RWPE2 (cell line): ENCODE measurements at places on chromosomes 1 and 21.

DNA sequence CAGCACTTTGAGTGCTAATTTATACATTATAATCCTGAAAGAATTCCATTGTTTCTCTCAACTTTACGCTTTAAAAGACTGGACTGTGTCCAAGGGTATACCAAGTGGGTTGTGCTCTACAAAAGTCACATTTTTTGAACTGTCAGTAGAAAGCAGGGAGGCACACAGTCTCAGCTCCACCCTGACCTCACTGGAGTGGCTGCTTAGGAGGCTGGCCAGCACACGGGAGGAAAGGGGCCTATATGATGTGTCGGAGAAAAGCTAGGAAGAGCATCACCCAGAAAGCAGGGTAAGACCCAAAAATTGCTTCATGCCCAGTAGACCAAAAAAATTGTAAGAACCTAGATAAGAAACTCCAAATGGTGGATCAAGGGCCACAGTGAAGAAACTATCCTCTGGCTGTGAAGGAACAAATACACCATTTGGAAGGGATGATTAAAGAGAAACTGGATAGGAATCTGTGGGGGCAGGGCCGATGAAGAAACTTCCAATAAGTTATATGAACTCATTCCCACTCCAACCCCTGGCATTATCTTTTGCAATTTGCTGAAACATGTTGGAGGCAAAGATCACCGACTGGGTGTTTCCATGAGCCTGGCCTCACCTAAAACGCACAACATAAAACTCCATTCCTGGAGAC is 1.9 kb downstream of the S100A10 start:
- no peaks in the 10 kb centered on the region for H3K27me3 ChIP-seq
- H3K4me3 ChIP-seq = peak overlapping the region; percentile 94
- DNase-seq = no peak
- peak overlapping the region; percentile 100 for H3K27ac ChIP-seq
- H3K36me3 ChIP-seq = peaks cover 57% of the 10 kb centered on the region

DNA sequence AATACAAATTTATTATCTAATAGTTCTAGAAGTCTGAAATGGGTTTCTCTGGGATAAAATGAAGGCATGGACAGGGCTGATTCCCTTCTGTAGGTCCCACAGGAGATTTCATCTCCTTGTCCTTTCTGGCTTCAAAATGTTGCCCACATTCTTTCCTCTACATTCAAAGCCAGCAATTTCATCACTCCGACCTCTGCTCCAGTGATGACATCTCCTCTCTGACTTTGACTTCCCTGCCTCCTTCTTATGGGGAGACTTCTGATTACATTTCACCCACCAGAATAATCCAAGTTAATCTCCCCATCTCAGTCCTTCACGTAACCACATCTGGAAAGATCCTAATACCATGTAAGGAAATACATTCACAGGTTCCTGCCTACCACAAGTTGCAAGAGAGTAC is 358.0 kb upstream of the C1orf87 start:
- no peak overlapping the region for H3K4me3 ChIP-seq
- H3K27ac ChIP-seq = no peak overlapping the region
- H3K36me3 ChIP-seq = no peaks in the 10 kb centered on the region
- H3K4me1 ChIP-seq = no peaks in the 10 kb centered on the region
- no peaks in the 10 kb centered on the region for H3K27me3 ChIP-seq

DNA sequence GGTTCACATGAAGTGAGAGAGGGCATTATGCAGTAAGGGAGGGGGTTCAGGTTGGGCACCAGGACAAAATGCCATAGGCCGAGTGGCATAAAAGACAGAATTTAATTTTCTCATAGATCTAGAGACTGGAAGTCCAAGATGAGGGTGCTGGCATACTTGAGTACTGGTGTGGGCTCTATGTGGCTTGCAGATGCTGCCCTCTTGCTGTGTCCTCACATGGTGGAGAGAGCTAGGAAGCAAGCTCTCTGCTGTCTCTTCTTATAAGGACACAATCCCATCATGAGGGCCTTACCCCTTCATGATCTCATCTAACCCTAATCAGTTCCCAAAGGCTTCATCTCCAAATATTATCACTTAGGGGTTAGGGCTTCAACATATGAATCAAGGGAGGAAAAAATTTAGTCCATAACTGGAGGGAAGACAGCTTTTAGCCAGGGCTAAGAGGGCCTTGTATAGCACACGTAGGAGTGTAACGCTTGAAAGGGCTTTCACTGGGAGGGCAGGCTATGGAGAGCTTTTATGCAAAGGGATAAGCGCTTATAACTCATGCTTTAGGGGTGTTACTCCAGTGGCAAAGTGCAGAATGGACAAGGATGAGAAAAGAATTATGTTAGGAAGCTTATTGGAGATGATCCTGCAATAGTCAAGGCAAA is 64.5 kb downstream of the PLPPR5 start:
- DNase-seq = no peak
- no peak overlapping the region for H3K4me3 ChIP-seq
- no peak overlapping the region for H3K27ac ChIP-seq

GRCh38 chr1:108644984-108645383 is 15.9 kb downstream of the HENMT1 start:
- H3K27me3 ChIP-seq = no peaks in the 10 kb centered on the region
- no peaks in the 10 kb centered on the region for H3K36me3 ChIP-seq
- H3K4me1 ChIP-seq = peaks cover 3% of the 10 kb centered on the region
- no peak overlapping the region for H3K27ac ChIP-seq
- no peak overlapping the region for H3K4me3 ChIP-seq

- no peaks in the 10 kb centered on the region for H3K36me3 ChIP-seq
- H3K27ac ChIP-seq = no peak overlapping the region
- no peak overlapping the region for H3K4me3 ChIP-seq
- no peaks in the 10 kb centered on the region for H3K27me3 ChIP-seq
Measured at GRCh38 chr1:232635778-232636356, 5.9 kb upstream of the SIPA1L2 start.

- H3K27me3 ChIP-seq = no peaks in the 10 kb centered on the region
- H3K36me3 ChIP-seq = no peaks in the 10 kb centered on the region
- no peak overlapping the region for H3K4me3 ChIP-seq
- no peak overlapping the region for H3K27ac ChIP-seq
Measured at GRCh38 chr1:95532335-95532734, 298.3 kb downstream of the RWDD3 start.

DNA sequence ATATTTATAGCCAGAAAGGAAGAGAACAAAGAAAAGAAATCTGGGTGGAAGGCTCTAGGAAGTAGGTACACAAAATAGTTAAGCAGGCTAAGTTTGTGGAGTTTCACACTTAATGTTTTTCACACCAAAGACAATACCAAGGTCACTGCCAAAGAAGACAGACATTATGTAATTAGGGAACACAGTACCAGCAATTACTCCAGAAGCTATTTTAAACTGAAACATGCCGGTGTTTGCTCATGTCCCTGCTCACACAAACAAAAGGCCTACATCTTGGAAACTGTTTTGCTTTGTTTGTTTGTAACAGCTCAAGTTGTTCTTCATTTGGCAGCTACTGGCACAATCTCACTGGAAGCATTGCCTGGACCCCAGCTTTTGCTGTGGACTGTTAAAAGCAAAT is 88.5 kb upstream of the DAB1 start:
- no peak overlapping the region for H3K4me3 ChIP-seq
- DNase-seq = no peak
- peaks cover 16% of the 10 kb centered on the region for H3K27me3 ChIP-seq
- H3K27ac ChIP-seq = no peak overlapping the region
- H3K36me3 ChIP-seq = no peaks in the 10 kb centered on the region

GRCh38 chr1:179996099-179996498 is 41.5 kb downstream of the CEP350 start:
- H3K27me3 ChIP-seq = no peaks in the 10 kb centered on the region
- H3K27ac ChIP-seq = no peak overlapping the region
- no peaks in the 10 kb centered on the region for H3K4me1 ChIP-seq
- no peak for DNase-seq
- H3K36me3 ChIP-seq = peaks cover 50% of the 10 kb centered on the region

DNA sequence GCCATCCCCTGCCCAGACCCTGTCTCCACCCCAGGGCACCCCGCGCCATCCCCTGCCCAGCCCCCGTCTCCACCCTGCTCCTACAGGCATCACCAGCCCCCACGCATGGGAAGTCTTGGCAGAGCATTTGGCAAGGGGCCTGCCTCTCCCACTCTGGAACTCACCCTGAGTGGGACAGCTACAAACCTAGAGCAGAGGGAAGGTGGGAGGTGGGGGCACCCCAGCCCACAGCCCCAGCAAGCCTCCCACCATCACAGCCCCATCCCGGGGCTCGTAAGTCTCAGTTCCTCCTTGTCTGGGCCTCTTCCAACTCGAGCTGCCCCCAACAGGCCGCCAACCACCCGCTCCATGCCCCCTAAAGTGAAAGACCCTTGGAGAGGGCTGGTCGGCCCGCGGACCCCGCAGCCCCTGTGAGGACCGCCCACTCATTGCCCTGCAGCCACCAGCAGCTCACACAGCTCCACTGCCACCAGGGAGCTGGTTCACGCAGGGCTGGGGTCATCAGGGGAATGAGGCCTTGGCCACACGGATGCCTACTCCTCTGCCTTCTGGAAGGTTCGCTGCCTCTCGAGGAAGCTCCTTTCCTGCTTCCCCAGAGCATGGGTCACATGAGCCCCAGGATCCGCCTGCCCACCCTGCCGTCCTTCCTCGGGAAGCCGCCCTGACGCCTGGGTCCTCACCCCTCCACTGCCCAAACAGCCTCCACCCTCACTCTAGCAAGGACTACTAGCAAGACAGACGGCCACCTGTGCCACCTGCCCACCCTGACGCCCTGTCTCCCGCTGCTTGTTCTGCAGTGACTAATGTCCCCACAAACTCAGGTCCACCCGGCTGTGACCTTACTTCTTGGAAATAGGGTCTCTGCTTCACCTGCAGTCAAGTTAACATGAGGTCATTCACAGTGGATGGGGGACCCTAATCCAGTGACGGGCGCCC is 14.4 kb downstream of the MEGF6 start:
- H3K4me1 ChIP-seq = no peaks in the 10 kb centered on the region
- no peaks in the 10 kb centered on the region for H3K27me3 ChIP-seq
- no peak overlapping the region for H3K4me3 ChIP-seq
- no peak for DNase-seq
- H3K36me3 ChIP-seq = no peaks in the 10 kb centered on the region
- H3K27ac ChIP-seq = no peak overlapping the region

- DNase-seq = no peak
- no peaks in the 10 kb centered on the region for H3K4me1 ChIP-seq
- H3K27me3 ChIP-seq = no peaks in the 10 kb centered on the region
- H3K27ac ChIP-seq = no peak overlapping the region
Measured at GRCh38 chr1:12078938-12079861, 16.1 kb downstream of the TNFRSF8 start.

GRCh38 chr1:214569357-214570004 is 18.1 kb upstream of the PTPN14 start:
- no peaks in the 10 kb centered on the region for H3K36me3 ChIP-seq
- H3K4me1 ChIP-seq = peaks cover 62% of the 10 kb centered on the region
- H3K27me3 ChIP-seq = no peaks in the 10 kb centered on the region
- DNase-seq = no peak
- H3K4me3 ChIP-seq = no peak overlapping the region
- H3K27ac ChIP-seq = peak overlapping the region; percentile 93

- H3K4me1 ChIP-seq = no peaks in the 10 kb centered on the region
- no peaks in the 10 kb centered on the region for H3K36me3 ChIP-seq
- DNase-seq = no peak
Measured at GRCh38 chr1:145730900-145731299, 11.6 kb downstream of the CD160 start.

GRCh38 chr1:15303935-15304334 is 56.9 kb downstream of the FHAD1 start:
- no peaks in the 10 kb centered on the region for H3K36me3 ChIP-seq
- no peaks in the 10 kb centered on the region for H3K4me1 ChIP-seq
- no peak overlapping the region for H3K27ac ChIP-seq
- no peak for DNase-seq
- no peak overlapping the region for H3K4me3 ChIP-seq
- no peaks in the 10 kb centered on the region for H3K27me3 ChIP-seq

DNA sequence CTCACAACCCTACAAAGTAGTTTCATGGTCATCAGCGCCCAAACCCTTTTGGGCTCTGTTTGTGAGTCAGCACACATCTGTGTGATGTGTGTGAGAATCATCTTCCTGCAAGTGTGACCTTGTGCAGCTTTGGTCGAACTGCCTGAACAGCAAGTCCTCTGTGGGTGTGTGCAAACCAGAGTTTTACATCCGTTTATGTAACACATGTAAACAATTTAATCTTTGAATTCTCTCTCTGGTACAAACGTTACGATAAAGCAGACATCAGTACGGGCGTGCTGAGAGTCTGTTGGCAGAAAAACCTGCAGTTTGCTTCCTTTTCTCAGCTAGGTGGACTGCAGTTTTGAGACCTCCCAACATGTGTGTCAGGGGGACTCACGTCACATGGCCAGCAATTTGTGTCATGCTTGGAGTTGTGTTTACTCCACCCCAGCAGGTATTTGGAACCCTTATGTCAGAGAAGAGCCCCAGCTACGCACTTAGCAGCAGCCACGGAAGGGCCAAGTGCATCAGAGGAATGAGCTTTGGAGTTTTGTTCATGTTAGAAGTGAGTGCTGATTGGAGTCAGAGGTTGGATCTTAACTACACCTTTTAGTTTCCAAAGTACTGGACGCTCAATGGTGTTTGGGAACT is 230.8 kb downstream of the PAPPA2 start:
- DNase-seq = no peak
- no peak overlapping the region for H3K27ac ChIP-seq
- no peaks in the 10 kb centered on the region for H3K36me3 ChIP-seq
- no peak overlapping the region for H3K4me3 ChIP-seq

- no peak overlapping the region for H3K4me3 ChIP-seq
- H3K36me3 ChIP-seq = no peaks in the 10 kb centered on the region
- no peak overlapping the region for H3K27ac ChIP-seq
- no peaks in the 10 kb centered on the region for H3K27me3 ChIP-seq
- no peak for DNase-seq
- no peaks in the 10 kb centered on the region for H3K4me1 ChIP-seq
Measured at GRCh38 chr1:245566134-245566533, 411.3 kb downstream of the KIF26B start.

DNA sequence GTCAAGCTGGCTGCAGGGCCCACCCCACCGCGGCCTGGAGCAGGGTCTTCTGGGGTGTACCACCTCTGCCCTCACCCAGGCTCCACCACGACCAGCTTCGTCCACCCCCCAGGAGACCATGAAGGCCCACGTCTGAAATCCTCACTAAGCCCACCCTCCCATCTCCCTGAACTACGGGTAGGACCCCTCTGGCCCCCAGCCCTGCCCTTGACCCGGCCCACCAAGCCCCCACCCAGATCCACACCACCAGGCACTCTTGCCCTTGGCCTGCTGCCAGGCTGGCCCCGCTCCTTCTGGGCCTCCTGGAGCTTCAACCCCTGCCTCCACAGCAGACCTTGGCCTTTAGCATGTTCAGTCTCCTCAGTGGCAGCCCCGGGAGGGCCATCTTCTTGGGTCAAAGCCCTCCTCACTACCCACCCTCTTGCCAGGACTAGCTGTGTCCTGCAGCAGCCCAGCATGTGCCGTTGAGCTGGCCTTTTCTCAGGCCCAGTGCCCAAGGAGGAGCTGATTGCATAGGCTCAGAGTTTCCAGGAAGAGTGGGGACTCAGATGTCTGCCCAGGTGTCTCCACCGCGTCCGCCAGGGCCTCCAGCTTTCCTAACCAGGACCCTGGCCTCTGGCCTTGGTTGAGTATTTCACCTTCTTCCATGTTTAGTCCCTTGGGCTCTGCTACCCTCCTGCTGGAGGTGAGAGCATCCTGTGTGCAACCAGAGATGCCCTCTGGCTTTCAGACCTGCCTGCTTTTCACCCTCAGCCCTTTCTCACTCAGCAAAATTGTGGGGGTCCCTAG is 17.7 kb upstream of the SAMD11 start:
- no peak overlapping the region for H3K27ac ChIP-seq
- H3K36me3 ChIP-seq = no peaks in the 10 kb centered on the region
- H3K4me3 ChIP-seq = no peak overlapping the region
- peak; percentile 51 for DNase-seq
